Psoas muscle (tissue), 8 donors: ENCODE measurements at places on chromosomes 13 and 19. TPM values are rescaled to one million over a fixed set of nuclear protein-coding genes. Genes with fewer than 3 reads are reported as not detected.

The FFAR2 gene
- total RNA-seq = 0.47 TPM

The C1QTNF9B gene
- total RNA-seq = 1.6 TPM

The XPO4 gene
- total RNA-seq = 35.4 TPM

- no peak for DNase-seq
Observed at GRCh38 chr13:30346153-30346788, 38.9 kb upstream of the KATNAL1 start.

DNA sequence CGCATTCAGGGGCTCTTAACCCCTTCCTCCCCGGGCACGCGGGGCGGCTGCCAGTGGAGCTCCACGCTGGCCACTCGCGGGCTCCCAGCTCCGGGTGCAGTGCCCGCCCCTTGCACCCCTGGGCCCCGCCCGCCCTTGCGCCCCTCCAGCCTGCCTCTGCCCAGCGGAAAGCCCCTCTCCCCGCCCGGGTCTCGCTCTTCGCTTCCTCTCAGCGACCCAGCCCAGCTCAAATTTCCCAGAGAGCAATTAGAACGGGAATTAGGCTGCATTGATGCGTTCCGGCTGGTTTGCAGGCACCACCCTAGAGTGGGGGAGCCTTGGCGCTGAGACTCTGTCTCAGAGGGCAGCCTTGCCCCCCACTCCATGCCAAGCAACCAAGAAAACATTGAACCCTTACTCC, 1.8 kb upstream of the GSX1 start:
- DNase-seq = no peak

DNA sequence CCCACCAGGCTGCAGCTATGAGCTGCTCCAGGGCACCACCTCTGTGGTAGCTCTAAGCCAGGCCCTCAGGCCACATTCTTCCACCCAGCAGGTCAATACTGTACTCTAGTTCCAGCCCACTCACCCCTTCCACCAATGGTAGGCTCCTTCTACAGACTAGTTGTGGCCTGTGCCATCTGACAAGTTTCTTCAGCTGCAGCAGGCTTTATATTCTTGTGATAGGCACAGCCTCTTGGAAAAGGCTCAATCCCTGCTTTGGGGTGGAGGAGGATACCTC, 8.5 kb downstream of the MICU2 start:
- no peak for DNase-seq

DNA sequence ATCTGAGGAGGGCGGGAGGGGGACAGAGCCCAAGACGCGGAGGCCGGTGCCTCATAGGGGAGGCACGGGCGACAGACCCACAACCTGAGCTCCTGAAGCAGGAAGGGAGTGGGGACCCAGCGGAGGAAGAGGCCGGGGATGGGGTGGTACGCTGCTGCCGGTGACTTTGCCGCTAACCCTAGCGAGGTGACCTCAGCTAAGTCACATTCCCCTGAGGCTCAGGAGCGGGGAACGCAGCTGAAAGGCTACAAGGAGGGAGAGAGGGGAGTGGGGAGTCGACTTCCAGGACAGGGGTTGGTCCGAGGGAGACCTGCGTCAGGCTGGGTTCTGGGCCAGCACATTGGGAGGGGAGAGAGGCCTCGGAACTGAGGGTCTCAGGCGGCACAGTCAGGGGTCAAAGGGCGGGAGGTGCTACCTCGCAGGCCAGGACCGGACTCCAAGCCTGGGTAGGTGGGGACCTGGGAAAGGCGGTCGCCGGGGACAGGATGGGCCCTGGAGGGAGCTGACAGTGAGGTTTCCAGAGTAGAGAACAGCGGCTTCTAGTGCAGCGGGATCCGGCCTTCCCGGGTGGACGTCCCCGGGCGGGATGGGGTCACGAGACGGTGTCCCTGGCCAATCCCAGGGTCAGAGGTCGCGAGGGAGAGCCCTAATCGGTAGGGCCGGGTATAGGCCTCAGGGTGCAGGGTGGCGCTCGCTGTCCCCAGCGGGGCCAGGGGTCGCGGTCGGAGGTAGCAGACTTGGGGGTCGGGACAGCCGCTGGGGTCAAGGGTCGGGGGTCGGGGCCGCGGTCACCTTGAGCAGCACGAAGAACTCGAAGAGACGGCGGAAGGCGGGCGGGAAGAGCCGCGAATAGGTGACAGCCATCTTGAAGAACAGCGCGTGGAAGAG, 699 bp downstream of the TMEM259 start:
- DNase-seq = peak; percentile 79

GRCh38 chr13:68190818-68191217, 960.7 kb upstream of the PCDH9 start:
- no peak for DNase-seq
